Choroid plexus epithelial cell (primary cell): ENCODE measurements at places on chromosomes 7 and 10.
A peak's percentile ranks its signal among the peaks of the same experiment; 100 is the strongest.

DNA sequence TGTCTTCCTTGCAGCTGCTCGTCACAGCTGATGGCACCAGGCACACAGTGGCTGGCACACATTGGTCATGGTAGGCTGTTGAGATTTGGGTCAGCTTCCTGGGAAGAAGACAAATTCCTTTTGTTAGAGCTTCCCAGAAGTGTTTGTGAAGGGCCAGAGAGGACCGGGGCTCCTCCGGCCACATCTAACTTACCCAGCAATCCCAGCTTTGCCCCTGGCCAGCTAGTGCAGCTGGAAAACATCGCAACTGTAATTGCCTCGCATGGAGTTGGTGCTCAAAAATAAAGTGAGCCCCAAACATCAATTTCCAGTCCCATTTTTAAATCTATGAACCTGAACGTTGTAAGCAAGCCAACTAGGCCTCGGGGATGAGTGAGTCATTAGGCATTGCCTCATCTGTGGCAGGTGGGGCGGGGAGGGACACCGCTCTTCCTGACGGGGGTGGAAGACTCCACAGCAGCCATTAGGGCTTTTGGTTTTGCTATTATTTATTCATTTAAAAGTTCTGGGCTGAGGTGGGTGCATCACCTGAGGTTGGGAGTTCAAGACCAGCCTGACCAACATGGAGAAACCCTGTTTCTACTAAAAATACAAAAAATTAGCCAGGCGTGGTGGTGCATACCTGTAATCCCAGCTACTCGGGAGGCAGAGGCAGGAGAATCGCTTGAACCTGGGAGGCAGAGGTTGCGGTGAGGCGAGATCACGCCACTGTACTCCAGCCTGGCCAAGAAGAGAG is 12.4 kb downstream of the CPA5 start:
- DNase-seq, result peak; percentile 95

- DNase-seq, result no peak
Observed at GRCh38 chr7:36613031-36613614, 111.2 kb downstream of the AOAH start.

GRCh38 chr10:12351447-12351846 is 2.1 kb downstream of the CAMK1D start:
- DNase-seq, result no peak

GRCh38 chr10:95425592-95426465 is 135.0 kb upstream of the PDLIM1 start:
- DNase-seq, result no peak

GRCh38 chr10:48296576-48297098 is 9.8 kb upstream of the MAPK8 start:
- no peak for DNase-seq

DNA sequence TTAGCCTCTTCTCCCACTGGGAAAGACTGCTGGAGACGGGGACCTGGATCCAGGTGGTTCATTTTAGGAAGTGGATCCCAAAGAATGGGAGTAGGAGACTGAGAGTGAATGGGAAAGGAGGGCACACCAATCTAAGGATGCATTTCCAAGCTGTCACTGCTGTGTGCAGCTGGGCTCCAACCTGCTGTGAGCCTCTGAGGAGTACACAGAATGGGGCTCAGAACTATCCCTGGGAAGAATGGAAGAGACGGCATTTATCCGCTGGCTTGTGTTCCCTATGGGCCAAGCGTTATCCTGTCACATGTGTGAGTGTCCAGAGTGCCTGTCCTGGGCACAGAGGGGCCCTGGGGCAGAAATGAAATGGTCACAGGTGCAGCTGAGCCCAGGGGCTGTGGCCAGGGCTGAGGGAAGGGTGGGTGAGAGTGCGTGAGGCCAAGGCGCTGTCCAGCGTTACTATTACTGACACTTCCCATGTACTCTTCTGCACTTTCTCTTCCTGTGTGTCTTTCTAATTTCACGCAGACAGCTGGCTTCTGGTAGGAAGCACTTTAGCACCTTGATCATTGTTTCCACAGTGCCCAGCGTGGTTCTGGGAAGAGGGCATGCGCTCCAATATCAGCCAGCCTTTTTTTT is 35.4 kb upstream of the PODXL start:
- DNase-seq, result no peak

- DNase-seq, result no peak
Observed at GRCh38 chr7:36148422-36149065, 4.5 kb upstream of the EEPD1 start.

- no peak for DNase-seq
Observed at GRCh38 chr10:16231176-16231575, 205.6 kb upstream of the PTER start.

DNA sequence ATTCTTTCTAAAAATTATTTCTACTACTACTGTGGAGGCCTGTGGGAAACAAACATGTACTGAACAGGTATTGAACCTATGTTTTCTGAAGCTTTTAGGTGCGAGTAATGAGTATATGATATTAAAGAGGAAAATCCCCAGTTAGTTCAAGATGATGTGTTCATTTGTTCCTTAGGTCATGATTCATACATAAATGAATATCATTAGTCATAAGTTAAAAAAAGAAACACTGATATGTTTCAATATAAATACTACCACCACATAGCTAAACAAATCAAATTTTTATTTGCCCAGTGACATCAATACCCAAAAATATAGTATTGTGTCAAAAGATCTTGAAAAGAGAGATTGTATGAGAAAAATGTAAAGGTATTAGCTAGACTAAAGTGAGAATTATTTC is 210.7 kb upstream of the GNAI1 start:
- DNase-seq, result peak; percentile 13

- DNase-seq, result no peak
Observed at GRCh38 chr7:11612737-11613136, 219.3 kb downstream of the THSD7A start.
